A673 (cell line): ENCODE measurements at places on chromosomes 4 and X. TPM values are rescaled to one million over a fixed set of nuclear protein-coding genes. Genes with fewer than 3 reads are reported as not detected.

GRCh38 chrX:14064626-14065432 is 35.1 kb upstream of the GEMIN8 start:
- H3K36me3 ChIP-seq: no peaks in the 10 kb centered on the region
- no peaks in the 10 kb centered on the region for H3K27me3 ChIP-seq
- H3K27ac ChIP-seq: no peak overlapping the region
- no peak for DNase-seq
- no peak overlapping the region for H3K4me3 ChIP-seq

DNA sequence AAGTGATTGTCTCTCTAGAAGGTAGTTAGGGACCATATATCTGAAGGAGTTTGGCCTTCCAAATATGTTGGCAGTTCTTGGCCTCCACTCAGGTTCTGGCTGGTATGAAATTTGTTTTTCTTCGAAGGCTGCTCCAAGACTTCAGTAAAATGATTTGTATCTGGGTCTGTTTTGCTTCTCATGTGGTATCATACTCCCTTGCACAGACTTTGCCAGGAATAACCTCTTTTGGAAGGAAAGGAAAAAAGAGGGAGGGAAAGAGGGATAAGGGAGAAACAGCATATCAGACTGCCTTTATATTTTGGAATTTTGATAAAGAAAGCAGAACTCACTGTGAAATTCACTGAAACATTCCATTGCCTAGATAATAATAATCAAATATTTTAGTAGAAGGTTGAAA is 242.1 kb upstream of the HHIP start:
- H3K4me1 ChIP-seq: no peaks in the 10 kb centered on the region
- no peaks in the 10 kb centered on the region for H3K36me3 ChIP-seq
- DNase-seq: no peak
- no peak overlapping the region for H3K4me3 ChIP-seq
- H3K27ac ChIP-seq: no peak overlapping the region
- no peaks in the 10 kb centered on the region for H3K27me3 ChIP-seq

GRCh38 chr4:42420140-42420539 is 22.9 kb downstream of the SHISA3 start:
- no peak overlapping the region for H3K4me3 ChIP-seq
- H3K27ac ChIP-seq: no peak overlapping the region
- H3K36me3 ChIP-seq: no peaks in the 10 kb centered on the region
- no peak for DNase-seq
- no peaks in the 10 kb centered on the region for H3K4me1 ChIP-seq

DNA sequence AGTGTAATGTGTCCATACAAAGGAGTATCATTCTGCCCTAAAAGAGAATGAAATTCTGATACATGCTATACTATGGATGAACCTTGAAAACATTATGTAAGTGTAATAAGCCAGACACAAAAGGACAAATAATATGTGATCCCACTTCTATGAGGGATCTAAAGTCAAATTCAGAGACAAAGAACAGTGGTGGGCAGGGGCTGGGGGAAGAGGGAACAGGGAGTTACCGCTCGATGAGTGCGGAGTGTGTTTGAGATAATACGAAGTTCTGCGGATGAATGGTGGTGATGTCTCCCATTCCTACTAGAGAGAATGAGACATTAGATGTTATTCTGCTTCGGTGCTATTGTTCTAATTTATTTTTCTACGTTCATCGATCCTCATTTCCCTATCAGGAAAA is 46.1 kb upstream of the TLR2 start:
- H3K36me3 ChIP-seq: peaks cover 12% of the 10 kb centered on the region
- H3K27me3 ChIP-seq: no peaks in the 10 kb centered on the region
- no peak overlapping the region for H3K4me3 ChIP-seq
- no peak for DNase-seq
- no peak overlapping the region for H3K27ac ChIP-seq

NDUFC1 gene
- 116 and 117 TPM in 2 replicates for total RNA-seq

SCD5 gene
- total RNA-seq: 15.8 and 17.9 TPM in 2 replicates
